Right renal cortex interstitium (tissue), 3 donors: ENCODE measurements at places on chromosomes 1 and 21. TPM values are rescaled to one million over a fixed set of nuclear protein-coding genes. Genes with fewer than 3 reads are reported as not detected.

TRPM2 gene
- polyA plus RNA-seq: 1.1 TPM

SPTA1 gene
- polyA plus RNA-seq: 1.2 TPM

PRDM16 gene
- 6.4 TPM for polyA plus RNA-seq

ITSN1 gene
- 39.5 TPM for polyA plus RNA-seq

FHL3 gene
- 17.3 TPM for polyA plus RNA-seq

SYDE2 gene
- polyA plus RNA-seq: 9.6 TPM

MYOG gene
- 0.14 TPM for polyA plus RNA-seq

TSTD1 gene
- polyA plus RNA-seq: 43.0 TPM

SRP9 gene
- 455 TPM for polyA plus RNA-seq

KANK4 gene
- 20.4 TPM for polyA plus RNA-seq

GRCh38 chr21:44773291-44773932 is 28.2 kb downstream of the UBE2G2 start:
- DNase-seq: peak; percentile 80

DNA sequence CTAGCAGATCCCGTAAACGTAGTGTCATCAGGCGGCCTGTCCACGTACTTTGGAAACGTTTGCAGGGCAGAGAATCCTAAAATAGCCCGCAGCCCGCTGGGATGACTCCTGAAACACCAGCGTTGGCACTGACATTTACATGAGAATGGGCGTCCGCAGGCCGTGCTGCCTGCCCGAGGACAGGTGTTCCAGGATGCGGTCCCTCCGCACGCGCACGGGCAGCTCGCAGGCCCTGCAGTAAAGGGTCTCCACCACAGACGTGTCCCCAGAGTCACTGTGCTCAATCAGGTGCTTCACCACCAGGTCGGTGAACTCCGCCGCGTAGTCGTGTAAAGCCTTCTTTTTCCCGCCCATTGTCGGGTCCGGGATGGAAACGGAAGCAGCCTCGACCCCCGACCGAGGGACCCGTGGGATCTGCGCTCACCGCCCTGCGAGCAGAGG is 5.8 kb upstream of the CCDC27 start:
- DNase-seq: no peak

- DNase-seq: no peak
Measured at GRCh38 chr1:168933141-168933805, 173.2 kb upstream of the ATP1B1 start.

- no peak for DNase-seq
Measured at GRCh38 chr1:69862906-69863305, 295.2 kb downstream of the LRRC7 start.

DNA sequence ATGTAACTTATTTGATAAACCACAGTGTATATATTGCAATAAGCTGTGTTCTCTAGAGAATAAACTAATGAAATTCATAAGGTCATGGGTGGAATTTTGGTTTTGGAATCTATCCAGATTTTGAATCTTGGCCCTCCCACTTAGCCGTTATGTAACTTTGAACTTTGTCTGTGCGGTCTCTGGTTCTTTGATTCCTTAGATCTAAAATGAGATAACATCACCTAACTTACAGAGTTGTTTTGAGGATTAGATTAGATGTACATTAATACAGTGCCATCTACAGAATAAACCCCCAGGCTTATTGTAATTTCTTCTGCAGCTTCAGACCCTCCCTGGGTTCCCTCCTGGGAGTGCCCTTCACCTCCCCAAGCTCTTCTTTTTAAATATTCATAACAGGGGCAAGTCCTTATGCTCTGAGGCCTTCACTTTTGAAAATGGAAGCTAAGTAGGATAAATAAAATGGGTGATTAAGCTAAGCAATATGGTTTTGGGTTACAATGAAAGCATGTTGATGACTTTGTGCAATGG is 124.3 kb downstream of the ATG4C start:
- DNase-seq: no peak

GRCh38 chr1:52706136-52706670 is 8.1 kb upstream of the COA7 start:
- DNase-seq: no peak

DNA sequence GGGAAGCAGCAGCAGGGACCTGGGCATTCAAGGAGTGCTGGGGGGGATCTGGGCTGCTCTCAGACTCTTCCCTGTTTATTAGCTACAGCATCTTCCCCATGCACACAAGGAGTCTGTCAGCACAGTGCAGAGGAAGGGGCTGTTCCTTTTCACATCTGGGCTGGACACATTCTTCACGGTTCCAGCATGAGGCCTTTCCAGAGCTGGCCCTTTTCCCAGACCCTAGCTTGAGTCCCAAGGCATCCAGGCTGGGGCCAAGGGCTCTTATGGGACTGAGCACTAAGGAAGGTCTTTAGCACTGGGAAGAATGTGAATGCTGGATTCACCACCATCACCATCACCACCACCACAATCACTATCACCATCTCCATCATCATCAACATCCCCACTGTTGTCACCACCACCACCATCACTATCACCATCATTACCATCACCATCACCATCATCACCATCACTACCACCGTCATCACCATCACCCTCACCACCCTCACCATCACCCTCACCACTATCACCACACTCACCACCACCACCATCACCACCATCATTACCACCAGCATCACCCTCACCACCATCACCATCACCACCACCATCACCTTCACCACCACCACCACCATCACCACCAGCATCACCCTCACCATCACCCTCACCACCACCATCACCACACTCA is 28.4 kb downstream of the PARK7 start:
- DNase-seq: no peak

DNA sequence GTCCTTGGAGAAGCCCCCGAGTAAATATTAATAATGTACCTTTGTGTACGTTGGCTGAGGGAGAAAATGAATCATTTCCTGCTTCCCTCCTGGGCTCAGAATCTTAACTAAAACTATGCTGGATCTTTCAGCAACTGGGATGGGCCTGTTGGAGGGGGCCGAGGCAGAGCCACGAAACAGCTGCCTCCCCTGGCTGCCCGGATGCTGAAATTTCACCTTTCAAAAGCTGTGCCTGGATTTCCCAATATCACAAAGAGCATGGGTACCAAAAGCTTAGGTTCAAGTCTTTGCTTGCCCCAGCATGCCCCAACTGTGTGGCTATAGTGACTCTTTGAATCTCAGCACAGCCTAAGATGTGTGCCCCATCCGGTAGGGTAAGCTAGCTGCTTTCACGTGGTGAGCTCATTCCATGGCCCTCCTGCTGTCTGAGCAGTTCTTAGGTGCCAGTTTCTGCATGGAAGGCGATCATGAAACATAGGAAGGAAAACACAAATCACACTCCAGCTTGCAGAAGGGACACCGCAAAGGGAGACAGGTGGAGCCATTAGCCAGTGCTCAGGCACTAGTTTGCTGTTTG is 473.5 kb downstream of the PTPRU start:
- no peak for DNase-seq

GRCh38 chr1:228402641-228403025 is 4.0 kb downstream of the TRIM11 start:
- DNase-seq: no peak

GRCh38 chr1:65799601-65800000 is 6.9 kb downstream of the PDE4B start:
- DNase-seq: no peak

GRCh38 chr1:223761411-223761810 is 49.1 kb downstream of the CAPN2 start:
- DNase-seq: no peak

DNA sequence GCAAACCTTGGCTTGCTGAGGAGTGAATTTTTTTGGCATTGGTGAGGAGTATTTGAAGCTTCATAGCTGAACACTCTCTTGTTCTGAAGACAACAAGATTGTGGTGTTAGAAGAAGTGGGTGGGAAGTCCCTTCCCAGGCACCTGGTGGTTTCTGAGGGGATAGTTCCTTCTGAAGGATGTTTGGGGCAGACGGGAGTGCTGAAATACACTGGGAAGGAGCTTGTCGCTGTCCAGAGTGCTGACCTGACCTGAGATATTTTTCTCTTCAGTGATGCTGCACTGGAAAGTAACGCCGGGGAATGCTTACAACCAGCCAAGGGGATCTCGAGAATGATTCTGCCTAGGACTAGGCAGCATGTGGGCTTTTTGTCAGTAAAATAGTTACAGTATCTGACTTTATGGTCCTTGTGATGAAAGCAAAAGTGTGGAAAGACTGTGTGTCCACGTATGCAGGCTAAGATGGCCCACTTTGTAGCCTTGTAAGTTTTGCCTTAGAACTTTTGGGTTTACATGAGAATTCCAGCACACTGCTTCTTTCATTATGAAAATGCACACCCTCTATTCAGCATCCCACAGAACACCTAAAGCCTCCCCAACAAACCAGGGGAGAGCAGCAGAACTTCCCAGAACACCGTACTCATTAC is 33.1 kb upstream of the NFASC start:
- peak; percentile 80 for DNase-seq

DNA sequence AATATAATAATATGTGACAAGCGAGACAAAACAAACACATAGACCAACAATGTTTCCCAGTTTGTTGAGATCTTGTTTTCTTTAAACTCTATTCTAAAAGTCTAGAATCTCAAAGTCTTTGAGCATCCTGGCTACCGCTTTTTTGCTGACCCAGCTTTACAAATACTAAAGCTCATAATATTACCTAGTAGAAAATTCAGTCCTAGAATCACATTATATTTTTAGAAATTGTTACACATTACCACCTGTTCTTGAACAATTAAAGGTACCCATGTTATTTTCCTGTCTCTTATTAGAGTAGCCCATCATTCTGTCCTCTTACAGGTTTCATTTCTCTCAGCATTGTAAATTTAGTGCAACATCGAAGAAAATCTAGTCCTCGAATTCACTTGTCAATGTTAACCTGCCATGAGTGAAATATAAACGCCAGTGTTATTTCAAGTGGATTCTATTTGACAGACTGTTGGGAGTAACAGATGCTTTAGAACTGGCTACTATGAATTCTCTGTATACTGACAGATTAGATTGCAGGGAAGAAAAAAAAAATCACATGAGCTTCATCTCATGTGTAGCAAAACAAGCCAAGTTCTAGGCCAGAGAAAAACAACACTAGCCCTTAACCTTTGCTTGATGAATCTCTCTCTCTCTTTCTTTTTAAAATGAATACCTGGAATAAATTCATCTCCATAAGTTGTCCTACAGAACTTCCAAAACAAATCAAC is 851.2 kb upstream of the ADAMTS5 start:
- DNase-seq: no peak

- no peak for DNase-seq
Measured at GRCh38 chr1:1407636-1408318, 684 bp upstream of the MRPL20 start.

DNA sequence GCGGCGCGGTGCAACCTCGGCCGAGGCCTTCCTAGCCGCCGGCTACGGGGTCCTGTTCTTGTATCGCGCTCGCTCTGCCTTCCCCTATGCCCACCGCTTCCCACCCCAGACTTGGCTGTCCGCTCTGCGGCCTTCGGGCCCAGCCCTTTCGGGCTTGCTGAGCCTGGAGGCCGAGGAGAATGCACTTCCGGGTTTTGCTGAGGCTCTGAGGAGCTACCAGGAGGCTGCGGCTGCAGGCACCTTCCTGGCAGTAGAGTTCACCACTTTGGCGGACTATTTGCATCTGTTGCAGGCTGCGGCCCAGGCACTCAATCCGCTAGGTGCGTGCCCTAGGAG is 379 bp downstream of the PPCS start:
- no peak for DNase-seq

GRCh38 chr1:94471271-94471670 is 53.1 kb downstream of the ABCD3 start:
- DNase-seq: no peak

GRCh38 chr1:243346468-243346867 is 90.6 kb downstream of the SDCCAG8 start:
- DNase-seq: no peak

DNA sequence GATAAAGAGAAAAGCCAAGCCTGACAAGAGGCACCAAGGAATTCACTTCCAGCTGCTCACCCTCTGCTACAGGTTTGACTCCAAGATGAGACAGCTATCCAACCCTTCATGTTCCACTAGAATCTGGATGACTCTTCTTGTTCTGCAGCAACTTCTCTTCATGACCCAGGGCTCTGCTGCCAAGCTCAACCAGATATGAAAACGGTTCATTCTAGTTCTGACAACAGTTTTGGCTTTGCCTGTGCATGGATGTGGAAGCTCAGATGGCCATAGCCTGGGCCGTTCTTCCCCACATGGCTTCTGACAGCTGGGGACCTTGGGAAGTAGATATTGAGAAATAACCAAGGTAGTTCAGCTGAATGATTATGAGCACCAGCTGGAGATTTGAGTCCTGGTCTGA is 13.7 kb downstream of the PI4KB start:
- DNase-seq: no peak

- DNase-seq: no peak
Measured at GRCh38 chr1:41863718-41864117, 55.0 kb downstream of the HIVEP3 start.

- no peak for DNase-seq
Measured at GRCh38 chr1:185343306-185343705, 26.3 kb upstream of the IVNS1ABP start.
